ENCODE measurements at places on chromosomes 11 and 22.

GRCh38 chr22:42300259-42301076, 30.0 kb upstream of the TCF20 start:
- DNase-seq = no peak

DNA sequence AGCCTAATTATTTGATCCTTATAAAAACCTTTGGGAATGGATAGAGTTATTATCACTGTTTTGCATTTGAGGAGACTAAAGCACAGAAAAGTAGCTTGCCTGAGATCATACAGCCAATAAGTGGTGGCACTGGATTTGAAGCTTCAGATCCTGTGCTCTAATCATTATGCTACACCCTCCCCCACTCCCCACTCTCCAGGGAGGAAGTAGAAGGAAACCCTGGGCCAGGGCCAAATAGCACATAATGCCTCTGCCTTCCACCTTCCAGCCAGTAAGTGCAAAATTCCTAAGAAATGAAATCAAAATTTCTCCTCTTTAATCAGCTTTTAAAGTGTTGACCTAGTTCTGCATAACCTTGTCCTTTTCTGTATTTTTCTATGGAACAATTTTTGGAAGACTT, 61.6 kb downstream of the SIK2 start:
- DNase-seq = no peak

GRCh38 chr11:85718991-85719807, 33.2 kb upstream of the CCDC89 start:
- peak; percentile 95 for DNase-seq

GRCh38 chr11:73468590-73469161, 92.5 kb downstream of the RELT start:
- no peak for DNase-seq

- DNase-seq = no peak
Observed at GRCh38 chr11:128448200-128448886, 139.0 kb downstream of the ETS1 start.

GRCh38 chr11:130721023-130721681, 195.1 kb downstream of the SNX19 start:
- DNase-seq = no peak

DNA sequence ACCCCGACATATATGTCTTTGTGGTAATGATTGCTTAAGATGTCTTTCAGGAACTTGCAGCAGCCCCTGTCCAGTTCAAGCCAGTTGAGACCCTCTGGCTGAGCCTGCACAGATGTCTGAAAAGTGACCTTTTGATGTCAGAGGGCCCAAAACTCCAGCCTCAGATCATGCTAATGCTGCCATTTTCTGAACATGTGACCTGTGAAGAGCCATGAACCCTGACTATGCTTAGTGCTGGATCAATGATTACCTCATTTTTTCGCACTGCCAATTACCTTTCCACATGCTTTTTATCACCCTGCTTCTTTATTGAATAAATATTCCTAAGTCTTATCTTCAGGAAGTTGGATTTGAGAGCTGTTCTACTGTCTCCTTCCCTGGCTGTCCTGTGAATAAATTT, 6.9 kb upstream of the CYP2R1 start:
- no peak for DNase-seq

DNA sequence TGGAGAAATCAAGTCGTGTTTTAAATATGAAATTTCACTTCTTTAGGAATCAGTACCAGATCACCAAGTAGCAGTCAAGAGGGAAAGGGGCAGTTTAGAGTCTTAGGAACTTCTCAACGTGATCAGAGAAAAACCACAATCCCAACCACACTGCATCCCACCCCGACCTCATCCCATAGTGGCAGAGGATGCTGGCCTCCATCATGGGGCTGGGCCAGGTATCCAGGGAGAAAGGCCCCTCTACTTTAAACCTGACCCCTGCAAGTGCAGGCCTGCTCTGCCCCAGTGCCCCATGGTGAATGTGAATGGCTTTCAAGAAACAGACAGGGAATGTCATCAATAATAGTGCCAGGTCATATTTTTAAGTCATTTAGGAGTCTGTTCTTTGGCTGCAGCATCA, 12.1 kb downstream of the CHST1 start:
- no peak for DNase-seq

GRCh38 chr11:69694781-69695180, 9.0 kb downstream of the FGF19 start:
- DNase-seq = no peak

DNA sequence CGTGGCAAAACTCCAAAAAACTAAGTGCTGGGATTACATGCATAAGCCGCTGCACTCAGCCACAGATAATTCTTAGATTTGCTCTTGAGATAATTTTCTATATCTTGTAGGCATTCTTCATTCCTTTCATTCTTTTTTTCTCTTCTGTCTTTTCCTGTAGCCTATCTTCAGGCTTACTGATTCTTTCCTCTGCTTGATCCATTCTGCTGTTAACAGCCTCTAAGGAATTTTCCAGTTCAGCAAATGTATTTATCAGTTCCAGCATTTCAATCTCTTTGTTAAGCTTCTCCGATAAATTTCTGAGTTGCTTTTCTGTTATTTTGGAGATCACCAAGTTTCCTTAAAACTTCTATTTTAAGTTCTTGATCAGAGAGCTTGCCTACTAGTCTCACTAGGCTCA, 46.7 kb downstream of the SMC1B start:
- no peak for DNase-seq

DNA sequence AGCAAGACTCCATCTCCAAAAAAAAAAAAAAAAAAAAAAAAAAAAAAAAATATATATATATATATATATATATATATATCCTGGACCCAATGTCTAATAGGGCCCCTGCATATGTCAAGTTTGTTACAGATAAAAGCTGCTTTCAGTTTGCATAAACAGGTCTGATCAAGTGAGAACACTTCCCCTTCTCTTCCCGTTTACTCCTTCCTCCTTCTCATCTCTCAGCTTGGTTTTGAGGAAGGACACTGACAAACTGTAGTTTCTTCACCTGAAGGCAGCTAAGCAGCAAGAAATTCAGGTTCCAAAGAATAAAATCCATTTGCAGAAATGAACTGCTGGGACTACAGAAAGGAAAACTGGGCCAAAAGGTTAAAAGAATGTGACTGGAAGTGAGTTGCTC, 11.7 kb downstream of the THOC5 start:
- no peak for DNase-seq

GRCh38 chr11:75337195-75337654, 14.2 kb downstream of the ARRB1 start:
- no peak for DNase-seq

DNA sequence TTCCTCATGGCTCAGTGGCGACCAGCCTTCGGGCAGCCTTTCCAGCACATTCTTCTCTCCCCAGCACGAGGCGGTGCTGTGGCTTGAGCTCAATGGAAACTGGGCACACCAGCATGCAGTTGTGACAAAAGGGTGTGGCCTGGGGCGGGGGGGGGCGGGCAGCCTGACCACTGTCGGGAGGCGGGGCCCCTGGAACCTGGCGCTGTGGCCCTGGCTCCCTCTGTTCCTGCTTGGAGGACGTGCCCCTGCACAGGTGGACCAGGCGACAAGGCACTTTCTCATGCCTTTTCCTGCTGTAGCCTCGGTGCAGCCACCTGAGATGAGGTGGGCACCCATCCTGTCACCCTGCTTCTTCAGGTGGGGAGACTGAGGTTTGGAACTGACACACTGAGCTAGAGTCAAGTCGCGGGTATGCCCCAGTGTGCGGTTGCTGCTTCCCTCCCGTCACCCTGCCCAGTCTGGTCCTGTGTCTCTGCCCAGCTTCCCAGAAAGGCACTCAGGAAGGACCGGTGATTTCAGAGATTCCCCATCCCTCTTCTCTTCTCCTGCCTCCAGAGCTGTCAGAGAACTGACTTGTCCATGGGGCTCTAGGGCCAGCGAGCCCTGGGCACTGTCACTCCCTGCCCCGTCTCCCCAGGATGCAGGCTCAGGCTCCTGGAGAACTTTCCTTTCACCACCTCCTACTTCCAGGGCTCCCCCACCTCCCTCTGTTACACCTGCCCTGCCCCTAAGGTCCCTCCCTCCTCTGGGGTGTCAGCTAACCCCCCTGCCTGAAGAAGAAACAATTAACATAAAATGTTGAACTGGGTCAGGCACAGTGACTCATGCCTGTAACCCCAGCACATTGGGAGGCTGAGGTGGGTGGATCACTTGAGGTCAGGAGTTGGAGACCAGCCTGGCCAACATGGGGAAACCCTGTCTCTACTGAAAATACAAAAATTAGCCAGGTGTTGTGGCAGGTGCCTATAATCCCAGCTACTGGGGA, 9.9 kb downstream of the B3GAT1 start:
- DNase-seq = no peak

DNA sequence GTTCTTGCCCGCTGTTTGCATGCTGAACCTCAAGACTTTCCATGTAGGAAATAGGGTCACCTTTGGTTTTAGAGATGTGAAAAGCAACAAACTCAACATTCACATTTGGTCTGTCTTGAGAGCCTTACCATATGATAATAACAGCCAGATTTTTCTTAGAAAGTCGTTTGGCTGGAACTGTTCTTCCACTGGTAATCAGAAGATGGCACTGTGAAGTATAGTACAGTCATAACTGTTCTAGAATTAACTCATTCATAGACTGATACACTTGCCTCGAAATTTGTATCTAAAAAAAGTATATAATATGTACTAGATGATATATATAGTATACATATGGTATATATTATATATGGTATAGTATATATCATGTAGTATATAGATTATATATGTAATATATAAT, 12.3 kb downstream of the LUZP2 start:
- no peak for DNase-seq

DNA sequence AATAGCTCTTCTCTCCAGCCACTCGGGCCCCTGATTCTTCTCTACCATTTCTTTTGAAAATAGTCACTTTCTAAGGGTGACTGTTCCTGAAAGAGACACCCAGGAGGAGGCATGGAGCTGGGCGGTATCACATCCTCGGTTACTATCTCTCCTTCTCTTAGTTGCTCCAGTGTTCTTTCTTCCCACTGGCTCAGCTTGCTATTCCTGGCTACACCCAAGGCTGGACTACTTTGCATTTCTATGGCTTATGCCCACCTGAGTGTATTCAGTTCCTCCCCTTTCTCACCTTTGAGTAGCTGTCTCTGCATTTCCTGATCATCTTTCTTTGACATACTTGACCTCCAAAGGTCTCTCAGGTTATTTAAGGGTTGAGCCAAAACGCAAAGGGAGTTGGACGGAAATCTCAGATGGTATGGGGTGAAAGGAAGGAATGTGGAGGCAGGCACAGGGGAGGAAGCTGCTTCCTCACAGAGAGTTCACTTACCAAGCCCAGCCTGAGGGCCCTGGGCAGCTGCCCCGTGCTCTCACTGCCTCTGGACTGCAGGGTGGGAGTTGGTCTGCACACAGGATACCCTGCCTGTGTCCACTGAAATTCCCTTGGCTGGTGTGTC, 155.7 kb downstream of the SNX19 start:
- no peak for DNase-seq

GRCh38 chr11:23729088-23729487, 767.8 kb upstream of the LUZP2 start:
- DNase-seq = no peak

DNA sequence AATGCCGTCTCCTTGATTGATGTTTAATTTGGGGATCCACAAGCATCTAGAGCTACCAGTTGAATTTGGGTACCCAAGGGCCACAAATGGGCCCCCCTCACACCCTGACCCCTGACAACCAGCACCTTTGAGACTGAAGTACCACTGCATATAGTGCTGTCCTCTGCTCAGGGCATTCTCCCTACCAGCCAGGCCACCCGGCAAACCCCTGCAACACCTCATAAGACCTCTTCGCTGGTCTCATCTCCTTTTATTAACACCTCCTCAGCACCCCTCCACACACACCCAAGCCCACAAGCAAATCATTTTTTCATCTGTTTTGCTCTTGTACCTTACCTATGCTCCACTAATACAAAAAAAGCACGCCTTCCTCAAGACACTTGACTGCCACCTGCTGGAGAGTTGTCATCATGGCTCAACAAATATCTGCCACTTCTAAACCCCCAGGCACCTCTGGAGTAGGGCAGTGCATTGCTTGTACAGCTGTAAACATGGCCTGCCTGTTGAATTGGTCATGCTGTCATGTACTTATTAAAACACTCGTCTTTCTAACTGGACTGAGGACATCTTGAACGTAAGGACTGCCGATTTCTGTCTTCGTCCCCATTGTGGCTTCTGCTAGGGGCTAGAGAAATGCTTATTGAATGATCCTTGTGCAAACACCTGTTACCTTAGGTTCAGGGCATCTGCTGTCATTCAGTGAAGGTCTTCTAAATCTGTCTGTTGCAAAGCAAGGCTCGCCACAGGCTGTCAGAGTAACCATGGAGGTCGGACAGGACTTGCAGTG, 66.5 kb downstream of the BMAL1 start:
- DNase-seq = peak; percentile 61

GRCh38 chr11:118058311-118059245, 18.3 kb upstream of the TMPRSS4 start:
- no peak for DNase-seq

DNA sequence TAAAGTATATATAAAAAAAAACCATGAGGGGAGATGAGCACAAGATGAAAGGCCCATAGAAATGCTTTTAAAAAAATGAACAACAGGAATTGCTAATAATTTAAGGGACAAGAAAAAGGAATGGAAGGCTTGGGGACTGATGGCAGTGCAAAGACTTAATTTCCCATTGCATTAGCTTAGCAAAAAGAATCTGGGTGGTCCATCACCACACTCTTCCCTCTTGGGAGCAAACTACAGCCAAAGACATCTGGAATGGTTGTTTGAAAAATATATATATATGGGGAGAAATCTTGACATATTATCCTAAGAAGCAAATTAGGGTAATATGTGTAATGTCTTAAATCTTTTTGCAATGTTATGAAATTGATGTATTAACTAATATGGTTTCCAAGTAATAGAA, 727.1 kb downstream of the METTL15 start:
- DNase-seq = no peak

DNA sequence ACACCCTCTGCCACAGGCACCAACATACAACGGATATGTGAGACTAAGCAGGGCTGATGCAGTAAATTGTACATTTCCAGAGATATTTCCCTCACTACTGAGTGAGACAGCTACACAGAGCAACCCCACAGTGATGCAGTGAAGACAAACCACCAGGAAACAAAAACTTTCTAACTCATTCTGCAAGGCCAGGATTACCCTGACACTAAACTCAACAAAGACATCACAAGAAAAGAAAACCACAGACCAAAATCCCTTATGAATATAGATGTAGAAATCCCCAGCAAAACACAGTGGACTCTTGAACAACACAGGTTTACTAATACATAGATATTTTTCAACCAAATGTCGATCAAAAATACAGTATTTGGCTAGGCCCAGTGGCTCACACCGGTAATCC, 1.5 kb upstream of the SLC7A4 start:
- DNase-seq = no peak

- no peak for DNase-seq
Observed at GRCh38 chr22:49393526-49393925, 434.1 kb downstream of the BRD1 start.

GRCh38 chr11:13713982-13714381, 45.5 kb downstream of the FAR1 start:
- DNase-seq = no peak

- DNase-seq = no peak
Observed at GRCh38 chr22:39012533-39013511, 1.2 kb upstream of the APOBEC3C start.

- DNase-seq = no peak
Observed at GRCh38 chr11:102139081-102139498, 28.8 kb downstream of the YAP1 start.

GRCh38 chr11:12111549-12112520, 1.4 kb downstream of the MICAL2 start:
- DNase-seq = no peak

GRCh38 chr11:128156486-128156885, 430.9 kb downstream of the ETS1 start:
- DNase-seq = no peak

- DNase-seq = no peak
Observed at GRCh38 chr11:64753019-64753379, 6.8 kb downstream of the PYGM start.

Measured in HFF-Myc (cell line).